Activated T-cell treated with anti-CD3 and anti-CD28 coated beads, Interleukin-2, amount 50 U/mL, for 48 hours (primary cell): ENCODE measurements at places on chromosomes 5 and 9.

- no peak for DNase-seq
These were observed 107.8 kb upstream of the FAM120A start for GRCh38 chr9:93343663-93344062.

DNA sequence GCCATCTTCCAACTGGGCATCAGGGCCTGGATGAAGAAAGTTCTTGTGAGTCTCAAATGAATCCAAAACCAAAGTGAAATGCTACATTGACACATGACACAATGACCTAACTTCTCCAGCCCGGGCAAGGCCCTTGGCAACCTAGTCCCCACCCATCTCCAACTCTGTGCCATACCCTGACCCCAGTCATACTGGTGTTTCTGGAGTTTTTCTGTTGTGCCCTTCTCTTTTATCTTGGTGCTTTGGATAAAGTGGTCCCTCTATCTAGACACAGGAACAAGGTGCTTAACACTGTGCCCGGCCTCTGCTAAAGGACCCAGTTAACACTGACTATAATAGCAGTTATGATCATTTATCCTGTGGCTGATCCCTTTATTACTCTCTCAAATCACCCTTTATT, 149.8 kb downstream of the GRIA1 start:
- no peak for DNase-seq

DNA sequence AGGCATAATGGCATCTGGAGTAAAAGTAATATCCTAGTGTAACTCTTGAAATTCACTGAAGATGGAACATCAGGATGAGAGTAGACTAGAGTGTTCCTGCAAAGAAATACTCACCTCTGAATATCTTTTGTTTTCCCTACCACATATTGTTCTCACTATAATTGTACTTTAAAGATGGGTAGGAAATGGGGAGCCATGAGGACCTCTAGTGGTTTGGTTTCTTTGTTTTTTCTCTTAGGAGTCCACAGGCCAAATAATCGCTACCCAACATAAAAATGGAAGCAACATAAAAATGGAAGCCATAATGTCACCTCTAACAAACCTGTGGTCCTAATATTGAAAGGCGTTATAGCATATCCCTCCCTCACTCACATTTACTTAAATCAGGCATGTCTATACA, 2375.8 kb downstream of the MAT2B start:
- no peak for DNase-seq

DNA sequence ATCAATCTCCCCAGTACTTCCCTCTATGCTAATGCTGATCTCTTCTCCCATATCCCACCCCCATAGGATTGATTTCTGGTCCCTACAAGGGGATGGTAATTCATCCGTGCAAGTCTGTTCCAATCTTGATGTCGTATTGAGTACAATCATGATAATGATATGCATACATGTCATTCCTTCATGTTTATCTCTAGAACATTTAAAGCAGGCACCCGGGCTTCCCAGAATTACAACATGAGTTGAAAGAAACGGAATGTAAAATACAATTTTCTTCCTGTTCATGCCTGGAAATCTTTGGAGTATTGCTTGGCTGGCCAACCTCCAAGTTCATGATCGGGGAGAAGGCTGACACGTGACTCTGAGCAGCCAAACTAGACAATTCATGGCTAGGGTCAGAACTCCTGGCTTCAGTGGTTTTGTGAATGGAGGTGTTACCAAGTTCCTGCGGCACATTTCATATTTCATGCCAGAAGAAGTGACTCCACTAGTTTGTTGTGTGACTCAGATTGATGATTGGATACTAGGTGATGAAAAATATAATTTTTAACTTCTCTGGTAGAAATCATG, 66.6 kb downstream of the C9orf152 start:
- no peak for DNase-seq

DNA sequence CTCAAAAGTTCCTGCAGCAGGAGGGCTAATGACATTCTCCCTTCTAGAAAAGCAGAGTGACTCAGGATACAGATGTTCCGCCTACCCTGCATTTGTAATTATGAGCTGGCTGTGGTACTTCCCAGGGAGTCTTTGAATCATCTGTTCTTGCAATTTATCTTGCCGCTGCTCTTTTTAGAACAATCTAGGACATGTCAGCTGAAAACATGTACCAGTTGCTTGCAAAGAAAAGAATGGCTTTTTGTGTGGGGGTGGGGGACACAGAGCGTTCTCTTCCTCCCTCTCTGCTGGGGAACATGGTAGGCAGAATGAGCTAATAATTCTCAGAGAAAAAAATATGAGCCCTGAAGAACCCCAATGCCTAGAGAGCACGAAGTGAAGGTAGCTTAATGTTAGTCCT, 51.7 kb upstream of the TUT7 start:
- peak; percentile 28 for DNase-seq

- DNase-seq, result no peak
These were observed 27.4 kb upstream of the GCNT1 start for GRCh38 chr9:76431601-76432000.

- no peak for DNase-seq
These were observed 27.8 kb downstream of the KLHL3 start for GRCh38 chr5:137708062-137708461.

DNA sequence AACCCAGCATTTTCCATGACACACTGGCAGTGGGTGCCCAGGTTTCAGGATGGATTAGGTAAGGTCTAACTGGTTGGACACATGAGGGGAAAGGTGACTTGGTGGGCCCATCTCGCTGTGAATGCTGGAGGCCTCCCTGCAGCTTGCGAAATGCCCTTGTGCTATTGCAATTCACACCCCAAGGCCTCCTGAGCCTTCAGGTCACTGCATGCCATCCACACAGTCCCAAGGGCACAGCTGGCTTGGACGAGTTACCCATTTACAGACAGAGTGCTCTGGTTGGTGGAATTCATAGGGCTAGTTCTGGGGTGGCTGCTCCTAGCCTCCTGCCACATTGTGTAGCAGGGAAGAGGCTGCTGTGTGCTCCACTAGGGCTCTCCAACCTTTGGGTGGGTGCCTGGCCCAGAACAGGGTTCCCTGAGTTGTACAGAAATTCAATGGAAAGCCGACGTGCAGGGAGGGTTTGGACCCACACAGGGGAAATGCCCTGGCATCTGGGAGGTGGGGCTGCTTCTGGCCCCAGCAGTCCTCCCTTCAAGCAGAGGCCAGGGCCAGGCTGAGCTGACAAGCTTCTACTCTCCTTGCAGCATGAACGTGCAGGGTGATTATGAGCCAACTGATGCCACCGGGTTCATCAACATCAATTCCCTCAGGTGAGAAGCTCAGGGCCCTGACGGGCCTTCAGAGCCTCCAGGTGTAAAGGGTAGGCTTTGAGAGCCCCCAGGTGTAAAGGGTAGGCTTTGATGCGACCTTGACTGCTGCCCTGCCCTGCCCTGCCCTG, 54.3 kb downstream of the ASS1 start:
- no peak for DNase-seq

DNA sequence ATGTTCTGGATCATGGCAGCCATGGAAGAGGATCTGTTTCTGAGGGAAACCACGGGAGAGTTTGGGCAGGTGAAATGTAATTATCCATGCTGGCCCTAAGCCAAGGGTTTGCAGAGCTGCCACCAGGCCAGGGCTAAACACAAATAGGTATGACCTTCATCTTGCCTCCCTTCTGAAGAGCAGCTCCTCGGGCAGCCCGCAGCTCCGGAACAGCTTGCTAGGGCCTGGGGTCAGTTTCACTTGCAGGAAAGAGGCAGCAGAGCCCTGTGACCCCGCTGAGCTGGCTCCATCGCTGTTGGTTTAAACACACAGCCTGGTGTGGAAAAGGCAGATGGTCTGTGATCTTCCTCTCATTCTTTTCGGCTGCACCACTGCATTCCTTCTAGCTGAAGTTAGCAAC, 141.4 kb downstream of the TMEM38B start:
- DNase-seq, result no peak

DNA sequence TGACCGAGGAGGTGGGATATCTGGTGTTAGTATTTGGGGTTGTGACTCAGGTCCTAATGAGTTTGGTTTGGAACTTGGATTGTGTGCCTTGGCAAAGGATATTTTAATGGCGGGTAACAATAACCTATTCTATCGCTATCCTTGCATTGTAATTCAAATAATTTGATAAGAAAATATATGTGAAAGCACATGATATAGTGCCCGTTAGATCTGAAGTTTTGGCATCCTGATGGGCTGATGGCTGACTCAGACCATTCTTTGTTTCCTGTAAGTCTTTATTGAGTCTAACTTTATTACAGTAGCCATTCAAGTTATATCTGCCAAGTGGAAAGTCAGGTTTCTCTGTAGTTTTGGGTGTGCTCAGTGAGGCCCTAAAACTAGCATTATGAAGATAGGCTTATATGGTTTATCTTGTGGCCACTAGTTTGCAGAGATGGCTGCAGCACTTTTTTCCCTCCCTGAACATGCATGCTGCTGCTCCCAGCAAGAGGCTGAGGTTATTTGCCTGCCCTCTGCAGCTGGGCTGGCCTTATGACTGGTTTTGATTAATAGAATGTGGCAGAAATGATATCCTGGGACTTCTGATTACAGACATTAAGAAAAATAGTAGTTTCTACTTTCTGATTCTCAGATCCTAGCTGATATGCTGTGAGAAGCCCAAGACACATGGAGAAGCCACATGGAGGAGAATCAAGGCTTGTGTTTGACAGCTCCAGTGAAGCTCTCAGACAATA, 46.6 kb downstream of the CFAP95 start:
- no peak for DNase-seq
